ENCODE measurements at places on chromosomes 6 and 20. TPM values are rescaled to one million over a fixed set of nuclear protein-coding genes. Genes with fewer than 3 reads are reported as not detected.

The RALGAPA2 gene
- 1.9 TPM for total RNA-seq

The MTFR2 gene
- total RNA-seq, result 14.2 TPM

The RNF144B gene
- total RNA-seq, result 37.7 TPM

The PLG gene
- not detected for total RNA-seq

The CTCFL gene
- total RNA-seq, result not detected

The DXO gene
- 30.5 TPM for total RNA-seq

All from Caki2 (cell line).